ENCODE measurements at places on chromosomes 13 and 19. TPM values are rescaled to one million over a fixed set of nuclear protein-coding genes. Genes with fewer than 3 reads are reported as not detected.

NOVA2 gene
- total RNA-seq = 4.4 TPM

GPC6 gene
- 1.5 TPM for total RNA-seq

NOTCH3 gene
- total RNA-seq = 25.0 TPM

ZNF536 gene
- total RNA-seq = 3.6 TPM

DNA sequence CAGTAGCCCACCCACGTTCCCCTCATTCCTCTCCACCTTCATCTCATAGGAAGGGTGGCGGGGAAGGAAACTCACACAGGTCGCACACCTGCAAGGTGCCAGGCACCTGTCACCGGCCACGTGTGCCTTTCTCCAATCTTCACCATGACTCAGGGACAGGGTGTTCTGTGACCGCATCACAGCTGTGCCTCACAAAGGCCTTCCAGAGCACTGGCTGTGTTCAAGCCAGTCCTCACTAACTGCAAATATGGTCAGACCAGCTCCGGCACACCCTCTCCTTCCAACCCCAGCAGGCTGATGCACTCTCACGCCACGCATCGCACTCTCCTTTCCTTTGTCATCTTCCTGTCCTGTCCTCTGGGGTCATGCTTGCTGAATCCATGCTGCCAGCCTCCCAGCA lies 415.9 kb downstream of the IRS2 start:
- no peaks in the 10 kb centered on the region for H3K27me3 ChIP-seq
- no peaks in the 10 kb centered on the region for H3K4me1 ChIP-seq
- H3K36me3 ChIP-seq = no peaks in the 10 kb centered on the region
- no peak overlapping the region for H3K27ac ChIP-seq
- DNase-seq = no peak
- H3K4me3 ChIP-seq = no peak overlapping the region

- H3K27me3 ChIP-seq = no peaks in the 10 kb centered on the region
- H3K36me3 ChIP-seq = no peaks in the 10 kb centered on the region
- H3K27ac ChIP-seq = no peak overlapping the region
- no peaks in the 10 kb centered on the region for H3K4me1 ChIP-seq
These were observed 927.3 kb downstream of the DIAPH3 start for GRCh38 chr13:59236309-59236919.

DNA sequence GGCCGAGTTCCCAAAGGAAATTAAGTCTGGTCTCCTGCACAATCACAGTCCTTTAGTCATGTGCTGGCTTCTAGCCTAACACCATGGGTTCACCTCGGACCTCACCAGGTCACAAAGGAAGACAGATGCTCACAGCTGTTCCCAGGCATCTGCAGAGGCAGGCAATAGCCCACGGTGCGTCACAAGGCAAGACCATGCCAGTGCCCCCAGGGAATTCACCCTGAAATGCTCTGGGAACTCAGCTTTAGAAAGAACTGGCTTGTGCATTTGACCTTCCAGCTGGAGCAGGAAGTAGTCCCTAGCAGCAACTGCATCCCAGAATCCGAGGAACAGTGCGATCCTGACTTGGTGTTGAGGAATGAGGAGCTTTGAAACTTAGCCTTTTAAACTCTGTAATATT lies 96.8 kb upstream of the WASF3 start:
- no peaks in the 10 kb centered on the region for H3K27me3 ChIP-seq
- peak; percentile 91 for DNase-seq
- no peak overlapping the region for H3K4me3 ChIP-seq
- no peaks in the 10 kb centered on the region for H3K4me1 ChIP-seq
- H3K36me3 ChIP-seq = no peaks in the 10 kb centered on the region
- peak overlapping the region; percentile 56 for H3K27ac ChIP-seq

DNA sequence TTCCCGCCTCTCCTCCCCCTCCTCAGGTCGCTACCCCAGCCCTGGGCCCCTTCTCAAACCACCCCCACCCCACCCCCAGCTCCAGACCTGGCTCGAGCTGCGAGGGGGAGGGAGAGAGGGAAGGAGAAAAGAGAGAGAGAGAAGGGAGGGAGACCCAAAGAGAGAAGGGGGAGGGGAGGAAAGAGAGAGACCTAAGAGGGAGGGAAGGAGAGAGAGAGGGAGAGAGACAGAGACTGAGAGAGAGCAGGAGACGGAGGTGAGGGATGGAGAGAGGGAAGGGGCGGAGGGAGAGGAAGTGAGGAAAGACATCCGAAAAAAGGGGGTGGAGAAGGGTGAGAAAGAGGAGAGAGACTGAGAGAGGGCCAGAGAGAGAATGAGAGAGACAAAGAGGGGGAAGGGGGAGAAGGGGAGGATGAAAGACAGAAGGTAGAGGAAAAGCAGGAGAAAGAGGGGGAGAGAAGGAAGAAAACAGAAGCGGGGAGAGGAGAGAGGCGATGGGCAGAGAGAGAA lies 2.0 kb upstream of the SPACA6 start:
- peak overlapping the region; percentile 95 for H3K27ac ChIP-seq
- H3K4me3 ChIP-seq = peak overlapping the region; percentile 96
- no peaks in the 10 kb centered on the region for H3K27me3 ChIP-seq
- no peak for DNase-seq
- H3K36me3 ChIP-seq = no peaks in the 10 kb centered on the region

GRCh38 chr13:41311406-41312175 lies 524 bp downstream of the NAA16 start:
- DNase-seq = peak; percentile 49
- H3K27me3 ChIP-seq = no peaks in the 10 kb centered on the region
- peak overlapping the region; percentile 94 for H3K27ac ChIP-seq
- no peaks in the 10 kb centered on the region for H3K4me1 ChIP-seq
- peak overlapping the region; percentile 71 for H3K4me3 ChIP-seq
- no peaks in the 10 kb centered on the region for H3K36me3 ChIP-seq

DNA sequence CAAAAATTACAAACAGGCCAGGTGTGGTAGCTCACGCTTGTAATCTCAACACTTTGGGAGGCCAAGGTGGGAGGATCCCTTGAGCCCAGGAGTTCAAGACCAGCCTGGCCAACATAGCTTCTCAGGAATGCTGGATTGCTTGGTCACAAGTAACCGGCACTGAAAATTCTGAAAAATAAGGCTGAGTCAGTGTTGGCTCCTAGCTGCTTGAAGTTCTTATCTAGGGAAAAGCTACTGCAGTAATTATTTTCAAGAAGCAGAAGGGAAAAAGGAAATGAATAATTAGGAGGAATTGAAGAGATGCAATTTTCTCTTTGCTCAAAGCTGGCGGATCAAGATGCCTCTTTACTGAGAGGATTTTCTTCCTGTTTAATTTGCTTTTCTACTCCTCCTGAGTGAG lies 75.0 kb upstream of the GTF3A start:
- no peak for DNase-seq
- no peaks in the 10 kb centered on the region for H3K36me3 ChIP-seq
- H3K4me3 ChIP-seq = no peak overlapping the region
- no peak overlapping the region for H3K27ac ChIP-seq
- no peaks in the 10 kb centered on the region for H3K4me1 ChIP-seq
- peaks cover 19% of the 10 kb centered on the region for H3K27me3 ChIP-seq

- H3K27ac ChIP-seq = no peak overlapping the region
- no peak overlapping the region for H3K4me3 ChIP-seq
- no peaks in the 10 kb centered on the region for H3K27me3 ChIP-seq
- no peak for DNase-seq
- H3K36me3 ChIP-seq = no peaks in the 10 kb centered on the region
- H3K4me1 ChIP-seq = no peaks in the 10 kb centered on the region
These were observed 222.4 kb downstream of the UQCRFS1 start for GRCh38 chr19:28990522-28990921.

DNA sequence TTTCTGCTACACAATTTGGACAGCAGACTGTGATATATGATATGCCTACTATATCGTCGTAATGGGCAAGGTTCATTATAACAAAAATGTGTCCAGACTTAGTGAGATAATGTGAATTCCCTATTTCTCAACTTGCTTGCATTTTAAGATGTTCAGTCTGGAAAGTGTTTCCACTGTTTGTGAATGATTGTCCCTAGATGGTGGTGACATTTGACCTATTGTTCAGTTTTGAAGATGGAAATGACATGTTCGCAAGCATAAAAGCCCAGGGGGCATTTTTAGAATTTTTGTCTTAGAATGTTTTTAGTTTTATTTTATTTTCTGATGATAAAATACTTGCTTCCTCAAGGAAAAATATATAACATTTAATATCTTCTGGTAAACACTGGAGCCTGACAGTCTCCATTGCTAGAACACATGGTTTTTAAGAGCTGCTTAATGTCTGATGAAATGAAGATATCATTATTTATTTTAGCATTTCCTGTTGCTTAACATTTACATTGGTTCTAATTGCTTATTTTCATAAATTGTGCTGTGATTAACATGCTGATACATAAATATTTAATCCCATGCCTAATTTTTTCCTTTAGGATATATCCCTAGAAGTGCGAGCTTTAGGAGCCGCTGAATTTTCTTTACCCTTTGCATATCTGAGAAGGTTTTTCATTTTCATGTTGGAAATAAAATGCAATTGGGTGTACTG lies 27.1 kb downstream of the MBNL2 start:
- H3K27ac ChIP-seq = peak overlapping the region; percentile 55
- no peak for DNase-seq
- no peaks in the 10 kb centered on the region for H3K36me3 ChIP-seq
- no peaks in the 10 kb centered on the region for H3K27me3 ChIP-seq
- no peak overlapping the region for H3K4me3 ChIP-seq

- H3K27ac ChIP-seq = no peak overlapping the region
- peaks cover 18% of the 10 kb centered on the region for H3K4me1 ChIP-seq
- no peaks in the 10 kb centered on the region for H3K27me3 ChIP-seq
- DNase-seq = no peak
These were observed 15.5 kb downstream of the FRY start for GRCh38 chr13:32047088-32047487.

DNA sequence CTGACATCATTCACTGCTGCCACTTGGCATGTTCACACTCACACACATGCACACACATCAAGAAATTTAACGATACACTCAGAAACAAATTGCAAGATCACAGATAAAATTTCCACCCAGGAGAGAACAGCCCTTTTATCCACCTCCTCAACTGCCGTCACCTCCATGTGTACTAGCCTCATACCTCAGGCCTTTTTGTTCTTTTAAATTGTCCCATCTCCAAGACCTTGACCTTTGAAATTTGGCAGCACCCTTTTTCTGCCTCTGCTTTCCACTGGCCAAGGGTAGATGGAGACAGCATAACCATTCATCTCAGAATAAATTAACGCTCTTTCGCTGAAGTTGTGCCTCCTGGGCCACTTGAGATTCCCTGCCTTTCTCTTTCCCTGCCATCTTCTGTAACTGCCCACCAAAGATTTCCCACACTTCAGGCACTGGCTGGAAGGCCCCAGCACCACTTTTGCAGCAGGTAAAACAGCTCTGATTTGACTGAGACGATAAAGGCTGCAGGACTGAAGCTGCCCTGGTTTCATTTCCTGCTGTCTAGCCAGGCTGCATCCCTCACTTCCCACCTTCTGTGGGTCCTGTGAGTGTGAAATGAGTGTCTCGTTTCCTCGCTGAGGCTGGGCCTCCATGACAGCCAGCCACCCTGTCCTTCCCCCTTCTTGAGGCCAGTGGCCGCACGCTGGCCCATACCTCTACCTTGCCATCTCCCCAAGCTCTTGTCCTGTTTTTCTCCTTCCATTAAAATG lies 39.3 kb downstream of the MBNL2 start:
- H3K36me3 ChIP-seq = no peaks in the 10 kb centered on the region
- no peaks in the 10 kb centered on the region for H3K27me3 ChIP-seq
- H3K4me3 ChIP-seq = no peak overlapping the region
- H3K4me1 ChIP-seq = peaks cover 82% of the 10 kb centered on the region
- H3K27ac ChIP-seq = peak overlapping the region; percentile 14

GRCh38 chr13:99681695-99682094 lies 180.4 kb downstream of the TM9SF2 start:
- H3K27me3 ChIP-seq = no peaks in the 10 kb centered on the region
- peaks cover 11% of the 10 kb centered on the region for H3K4me1 ChIP-seq
- no peak for DNase-seq
- H3K4me3 ChIP-seq = no peak overlapping the region
- no peaks in the 10 kb centered on the region for H3K36me3 ChIP-seq
- no peak overlapping the region for H3K27ac ChIP-seq

- peaks cover 8% of the 10 kb centered on the region for H3K27me3 ChIP-seq
- DNase-seq = no peak
- no peak overlapping the region for H3K27ac ChIP-seq
These were observed 4.2 kb upstream of the PAFAH1B3 start for GRCh38 chr19:42306646-42307045.

- no peaks in the 10 kb centered on the region for H3K27me3 ChIP-seq
- H3K36me3 ChIP-seq = peaks cover 10% of the 10 kb centered on the region
- peaks cover 22% of the 10 kb centered on the region for H3K4me1 ChIP-seq
These were observed 38.3 kb downstream of the DNAJC15 start for GRCh38 chr13:43061496-43062280.

GRCh38 chr13:65638572-65639168 lies 1591.5 kb downstream of the PCDH9 start:
- H3K4me1 ChIP-seq = no peaks in the 10 kb centered on the region
- no peak overlapping the region for H3K27ac ChIP-seq
- no peaks in the 10 kb centered on the region for H3K27me3 ChIP-seq
- no peaks in the 10 kb centered on the region for H3K36me3 ChIP-seq

DNA sequence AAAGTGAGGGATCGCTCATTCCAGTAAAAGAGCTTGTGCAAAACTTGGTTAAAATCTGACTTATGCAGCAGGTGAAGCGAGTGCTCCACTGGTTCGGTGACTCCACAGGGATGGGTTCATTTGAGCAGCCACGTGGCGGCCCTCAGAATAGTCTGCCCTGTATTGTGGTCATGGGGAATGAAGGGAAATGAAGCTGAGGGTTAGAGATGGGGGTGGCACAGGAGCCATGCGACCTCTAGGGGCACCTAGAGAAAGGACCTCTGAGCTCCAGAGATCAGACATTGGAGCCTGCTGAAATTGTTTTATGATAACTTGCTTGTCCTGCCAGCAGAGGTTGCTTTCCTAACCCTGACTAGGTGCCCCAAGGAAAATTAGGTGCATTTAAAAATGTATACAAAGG lies 26.6 kb downstream of the CBY2 start:
- no peak overlapping the region for H3K4me3 ChIP-seq
- no peak for DNase-seq
- H3K27me3 ChIP-seq = peaks cover 6% of the 10 kb centered on the region
- H3K27ac ChIP-seq = no peak overlapping the region
- no peaks in the 10 kb centered on the region for H3K36me3 ChIP-seq

DNA sequence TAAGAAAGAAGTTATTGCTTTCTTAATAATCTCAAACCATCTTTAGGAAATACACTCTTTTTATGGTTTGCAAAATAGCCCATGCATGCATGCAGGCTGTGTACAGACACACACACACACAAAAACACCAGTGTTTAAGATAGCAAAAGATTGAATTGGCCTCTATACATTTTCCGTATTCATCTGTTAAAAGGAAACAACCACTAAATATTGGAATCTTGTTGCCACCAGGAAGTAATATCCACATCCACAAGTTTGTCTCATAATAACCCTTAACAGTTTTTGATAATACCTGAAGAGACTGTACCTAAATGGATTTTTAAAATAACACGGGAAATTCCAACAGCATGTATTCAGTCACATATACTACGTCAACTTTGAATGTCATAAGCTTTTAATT lies 7.3 kb upstream of the MAB21L1 start:
- no peak for DNase-seq
- H3K27ac ChIP-seq = no peak overlapping the region
- H3K4me1 ChIP-seq = no peaks in the 10 kb centered on the region
- H3K36me3 ChIP-seq = no peaks in the 10 kb centered on the region
- no peak overlapping the region for H3K4me3 ChIP-seq

- peak within 1 kb of the TSS; percentile 91 for H3K4me3 ChIP-seq
- H3K36me3 ChIP-seq = no peaks in the 10 kb centered on the region
- DNase-seq = peak; percentile 98
These were observed at the start of gene FTL for GRCh38 chr19:48965040-48965805. Gene FTL (plus strand): TSS chr19:48965309. CDS start chr19:48965508, 199 bp downstream.
